Activated naive CD4-positive, alpha-beta T cell treated with anti-CD3 and anti-CD28 coated beads, Interleukin-2, amount 50 U/mL, for 72 hours (primary cell): ENCODE measurements at places on chromosomes 3 and 15.

- DNase-seq, result peak; percentile 53
Observed at GRCh38 chr15:51775967-51776816, 24.8 kb downstream of the TMOD2 start.

GRCh38 chr3:189841473-189842205, 210.4 kb downstream of the TP63 start:
- DNase-seq, result no peak

- no peak for DNase-seq
Observed at GRCh38 chr15:90270502-90271150, 5.2 kb downstream of the NGRN start.

GRCh38 chr15:58285921-58286278, 145.9 kb upstream of the LIPC start:
- DNase-seq, result no peak

DNA sequence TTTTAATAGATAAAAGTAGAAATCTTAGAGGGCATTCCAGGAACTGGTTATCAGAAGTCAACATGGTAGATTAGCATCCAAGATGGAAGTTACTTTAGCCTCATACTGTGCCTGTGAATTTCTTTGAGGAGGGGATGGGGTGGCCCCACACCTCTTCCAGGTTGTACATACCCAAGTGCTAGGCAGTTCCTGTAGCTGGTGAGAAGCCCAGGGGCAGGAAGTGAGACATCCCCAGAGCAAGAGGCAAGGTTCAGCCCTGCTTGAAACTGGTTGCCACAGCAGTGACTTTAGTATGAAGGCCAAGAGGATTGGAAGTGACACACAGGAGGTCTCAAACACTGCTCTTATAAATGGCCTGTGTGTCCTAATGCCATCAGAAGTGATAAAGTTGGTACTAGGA, 11.9 kb downstream of the GTPBP8 start:
- DNase-seq, result peak; percentile 74

DNA sequence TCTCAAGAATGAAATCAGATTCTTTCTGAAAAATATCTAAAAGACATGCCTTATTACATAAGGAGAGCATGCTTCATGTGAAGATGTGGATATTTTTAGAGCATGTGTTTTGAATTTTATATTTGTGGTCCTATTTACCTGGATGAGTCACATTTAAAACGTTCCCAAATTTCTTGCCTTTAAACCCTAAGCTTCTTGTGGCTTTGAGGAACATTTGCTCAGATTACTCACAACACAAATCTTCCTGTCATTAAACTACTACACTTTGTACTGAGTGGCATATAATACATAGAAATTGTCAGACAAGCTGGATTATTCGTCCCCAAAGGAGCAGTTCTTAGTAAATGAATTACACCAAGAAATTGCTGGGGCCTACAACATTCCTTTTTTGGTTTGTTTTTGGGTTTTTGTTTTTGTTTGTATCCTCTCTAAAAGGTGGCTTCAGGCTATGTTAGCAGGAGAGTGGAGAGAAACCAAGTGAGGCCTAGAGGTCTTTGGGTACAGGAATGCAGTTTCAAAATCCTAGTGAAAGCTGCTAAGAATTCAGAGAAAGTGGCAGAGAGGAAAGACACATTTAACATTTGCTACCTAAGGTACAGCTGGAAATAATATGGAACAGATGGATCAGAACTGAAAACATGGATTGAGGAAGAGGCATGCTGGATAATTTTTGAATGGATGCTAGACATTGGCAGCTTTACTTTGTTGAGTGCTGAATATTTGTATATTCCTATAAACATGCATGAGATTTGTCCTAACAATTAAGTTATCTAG, 128.1 kb downstream of the RPL22L1 start:
- no peak for DNase-seq
